Left ventricle myocardium inferior (tissue), 1 donor: ENCODE measurements at places on chromosomes 1 and 21. TPM values are rescaled to one million over a fixed set of nuclear protein-coding genes. Genes with fewer than 3 reads are reported as not detected.
A peak's percentile ranks its signal among the peaks of the same experiment; 100 is the strongest.

The ESPN gene
- 0.41 TPM for total RNA-seq

DNA sequence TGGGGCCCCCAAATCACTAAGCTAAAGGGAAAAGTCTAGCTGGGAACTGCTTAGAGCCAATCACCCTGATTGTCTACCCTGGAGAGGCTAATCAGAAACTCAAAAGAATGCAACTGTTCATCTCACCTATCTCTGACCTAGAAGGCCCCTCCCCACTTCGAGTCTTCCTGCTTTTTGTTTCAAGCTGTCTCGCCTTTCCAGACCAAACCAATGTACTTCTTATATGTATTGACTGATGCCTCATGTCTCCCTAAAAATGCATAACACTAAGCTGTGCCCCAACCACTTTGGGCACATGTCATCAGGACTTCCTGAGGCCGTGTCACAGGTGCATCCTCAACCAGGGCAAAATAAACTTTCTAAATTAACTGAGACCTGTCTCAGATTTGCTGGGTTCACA, 209.5 kb downstream of the APP start:
- DNase-seq: no peak
- H3K27ac ChIP-seq: peak overlapping the region; percentile 36
- no peak overlapping the region for H3K4me3 ChIP-seq
- no peaks in the 10 kb centered on the region for H3K27me3 ChIP-seq
- peaks cover 16% of the 10 kb centered on the region for H3K36me3 ChIP-seq
- H3K4me1 ChIP-seq: peaks cover 29% of the 10 kb centered on the region

- peak overlapping the region; percentile 100 for H3K27ac ChIP-seq
- no peaks in the 10 kb centered on the region for H3K27me3 ChIP-seq
- peaks cover 87% of the 10 kb centered on the region for H3K4me1 ChIP-seq
- H3K4me3 ChIP-seq: peak overlapping the region; percentile 100
- DNase-seq: peak; percentile 67
Observed at GRCh38 chr1:36154765-36155407, 1.1 kb upstream of the MAP7D1 start.

DNA sequence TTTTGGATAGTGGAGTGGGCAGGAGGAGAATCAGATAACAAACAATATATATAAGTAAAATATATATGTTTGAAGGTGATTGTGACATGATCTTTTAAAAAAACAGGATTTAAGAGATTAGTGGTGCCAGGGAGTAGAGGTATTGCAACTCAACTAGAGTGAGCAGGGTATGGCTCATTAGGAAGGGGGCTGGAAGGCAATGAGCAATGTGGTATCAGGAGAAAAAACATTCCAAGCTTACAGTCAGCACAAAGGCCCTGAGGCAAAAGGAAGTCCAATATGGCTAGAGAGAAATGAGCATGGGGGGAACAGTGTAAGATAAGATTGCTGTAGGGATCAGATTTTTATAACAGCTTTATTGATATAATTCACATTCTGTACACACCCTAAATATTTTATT, 5.3 kb upstream of the GADD45A start:
- no peak for DNase-seq
- no peak overlapping the region for H3K4me3 ChIP-seq
- no peak overlapping the region for H3K27ac ChIP-seq
- H3K4me1 ChIP-seq: peaks cover 27% of the 10 kb centered on the region
- H3K36me3 ChIP-seq: no peaks in the 10 kb centered on the region

GRCh38 chr1:174243451-174244000, 84.2 kb downstream of the RABGAP1L start:
- H3K27ac ChIP-seq: peak overlapping the region; percentile 45
- no peak overlapping the region for H3K4me3 ChIP-seq
- H3K36me3 ChIP-seq: peaks cover 39% of the 10 kb centered on the region
- H3K4me1 ChIP-seq: peaks cover 36% of the 10 kb centered on the region
- no peaks in the 10 kb centered on the region for H3K27me3 ChIP-seq
- no peak for DNase-seq

- no peak overlapping the region for H3K4me3 ChIP-seq
- no peaks in the 10 kb centered on the region for H3K27me3 ChIP-seq
- H3K36me3 ChIP-seq: no peaks in the 10 kb centered on the region
- no peak for DNase-seq
Observed at GRCh38 chr1:230621324-230622030, 20.8 kb upstream of the COG2 start.

DNA sequence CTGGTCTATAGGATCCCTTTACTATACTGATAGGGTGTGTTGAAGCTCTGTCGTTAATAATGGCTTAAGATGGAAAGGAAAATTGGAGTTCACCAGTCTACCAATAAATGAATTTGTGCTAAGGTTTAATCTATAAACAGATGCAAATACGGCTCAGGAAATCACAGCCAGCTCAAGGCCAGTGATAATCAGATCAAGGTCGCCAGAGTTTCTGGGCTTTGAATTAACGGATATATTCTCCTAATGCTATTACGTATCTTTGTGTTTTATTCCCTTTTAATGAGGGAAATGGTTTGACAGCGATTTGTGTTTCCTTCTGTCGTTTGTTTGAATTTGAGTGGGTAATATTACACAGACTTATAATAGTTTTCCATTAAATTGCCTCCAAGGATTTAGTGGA, 279.6 kb downstream of the BACH1 start:
- DNase-seq: no peak
- H3K4me1 ChIP-seq: no peaks in the 10 kb centered on the region
- H3K4me3 ChIP-seq: no peak overlapping the region
- H3K27ac ChIP-seq: no peak overlapping the region
- no peaks in the 10 kb centered on the region for H3K36me3 ChIP-seq
